DMS79 (cell line): ENCODE measurements at places on chromosomes 1 and 21.

- no peak for DNase-seq
Observed at GRCh38 chr1:180153032-180153431, 1.6 kb upstream of the QSOX1 start.

- peak; percentile 43 for DNase-seq
Observed at GRCh38 chr1:19799230-19800075, at the start of gene TMCO4. Gene TMCO4 (minus strand): TSS chr1:19799916. CDS start chr1:19780758, 19,158 bp downstream.

GRCh38 chr1:66367369-66367768 is 166.6 kb upstream of the SGIP1 start:
- no peak for DNase-seq

GRCh38 chr21:32648165-32648564 is 36.0 kb upstream of the CFAP298 start:
- no peak for DNase-seq

DNA sequence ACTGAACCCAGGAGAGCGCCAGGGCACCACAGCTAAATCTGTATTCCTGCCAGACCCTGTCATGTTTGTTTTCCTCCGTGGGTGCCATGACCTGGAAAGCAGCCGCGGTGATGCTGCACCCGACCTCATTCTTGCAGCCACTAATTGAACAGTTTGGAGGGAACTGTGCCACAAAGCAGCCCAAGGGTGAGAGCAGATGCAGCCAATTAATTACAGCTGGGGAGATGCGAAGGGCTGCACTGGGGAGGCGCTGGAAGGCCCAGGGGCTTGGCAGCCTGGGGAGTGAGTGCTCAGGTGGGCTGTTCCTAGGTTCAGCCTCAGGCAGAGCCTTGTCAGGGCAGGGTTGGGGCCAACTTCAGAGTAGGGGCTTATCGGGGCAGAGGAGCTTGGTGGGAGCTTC is 158.4 kb upstream of the CD34 start:
- DNase-seq: no peak

GRCh38 chr1:11886986-11887665 is 28.4 kb upstream of the NPPB start:
- no peak for DNase-seq

DNA sequence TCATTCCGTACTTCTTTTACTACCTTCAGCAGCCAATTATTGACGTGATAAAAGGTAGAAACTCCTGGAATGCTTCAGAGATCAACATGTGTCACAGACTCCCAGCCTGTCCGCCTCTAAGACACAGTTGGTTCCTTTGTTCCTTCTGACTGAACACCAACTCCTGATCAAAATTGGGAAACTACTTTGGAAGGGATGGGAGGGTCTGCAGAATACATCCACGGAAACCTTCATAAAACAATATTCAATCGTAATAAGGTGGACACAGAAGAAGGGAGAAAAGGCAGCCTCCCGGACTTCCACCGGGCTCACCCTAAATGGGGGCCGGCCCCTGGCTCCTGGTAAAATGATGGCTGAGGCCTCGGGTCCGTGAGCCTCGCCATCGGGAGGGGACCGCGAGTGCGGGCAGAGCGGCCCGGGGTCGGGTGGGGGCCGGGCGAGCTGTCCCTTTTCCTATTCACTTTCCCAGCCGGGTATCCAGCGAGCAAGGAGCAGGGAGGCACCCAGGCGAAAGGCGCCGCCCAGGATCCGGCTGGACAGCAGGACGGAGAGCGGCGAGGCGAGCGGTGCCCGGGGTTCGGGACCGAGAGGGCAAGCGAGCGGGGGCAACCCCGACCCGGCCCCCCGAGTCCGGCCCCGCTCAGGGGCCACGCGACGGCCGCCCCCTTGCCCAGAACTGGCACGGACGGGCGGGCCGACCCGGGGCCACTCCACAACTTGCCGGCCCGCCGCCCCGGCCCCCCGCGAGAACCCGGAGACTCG is 805 bp downstream of the NRIP1 start:
- no peak for DNase-seq

DNA sequence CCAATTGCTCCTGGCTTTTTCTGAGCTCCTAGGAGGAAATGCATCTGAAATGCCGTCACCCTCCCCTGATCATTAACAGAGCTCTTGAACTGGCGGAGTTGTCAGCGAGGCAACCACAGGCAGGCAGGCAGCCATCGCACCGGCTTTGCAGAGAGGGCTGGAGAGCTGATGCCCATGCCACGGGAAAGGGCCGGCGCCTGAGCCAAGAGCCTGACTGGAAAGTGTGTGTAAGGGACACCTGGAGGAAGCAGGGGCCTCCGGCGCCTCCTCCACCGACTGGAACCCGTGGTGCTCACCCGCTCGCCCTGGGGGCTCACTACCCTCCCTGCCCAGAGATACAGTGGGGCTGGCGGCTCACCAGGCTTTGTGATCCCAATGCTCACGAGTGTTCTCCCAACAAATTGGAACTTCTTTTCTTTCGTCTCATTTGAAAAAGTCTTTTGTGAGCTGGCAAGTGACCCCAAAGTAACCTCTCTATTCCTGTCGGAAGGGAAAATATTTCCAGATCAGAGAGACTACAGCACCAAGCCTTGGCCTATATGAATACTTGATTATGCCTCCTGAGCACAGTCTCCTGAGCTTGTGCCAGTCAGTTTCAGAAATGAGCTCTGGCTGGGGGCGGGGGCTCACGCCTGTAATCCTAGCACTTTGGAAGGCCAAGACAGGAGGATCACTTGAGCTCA is 97.7 kb upstream of the SLC25A33 start:
- peak; percentile 70 for DNase-seq

DNA sequence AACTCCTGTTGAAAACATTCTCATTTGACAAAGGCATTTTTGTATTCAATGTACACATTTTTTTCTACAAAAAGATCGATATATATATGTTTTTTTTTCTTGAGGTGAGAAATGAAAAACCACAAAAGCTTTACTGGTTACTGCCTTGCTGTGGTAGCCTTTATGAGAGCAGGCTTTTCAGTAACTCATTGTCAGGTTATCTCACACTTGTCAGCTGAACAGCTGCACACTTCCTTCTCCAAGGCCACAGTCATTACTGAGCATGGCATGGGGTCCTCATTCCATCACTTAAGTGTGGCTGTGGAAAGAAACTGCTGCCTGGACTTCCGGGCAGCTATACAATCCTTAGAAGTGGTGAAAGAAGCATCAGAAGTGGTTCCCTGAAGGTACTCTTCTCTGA is 169.3 kb upstream of the ZP4 start:
- DNase-seq: no peak

GRCh38 chr1:217272385-217272784 is 358.5 kb downstream of the GPATCH2 start:
- DNase-seq: no peak

- no peak for DNase-seq
Observed at GRCh38 chr1:243827206-243827605, 22.8 kb downstream of the AKT3 start.

DNA sequence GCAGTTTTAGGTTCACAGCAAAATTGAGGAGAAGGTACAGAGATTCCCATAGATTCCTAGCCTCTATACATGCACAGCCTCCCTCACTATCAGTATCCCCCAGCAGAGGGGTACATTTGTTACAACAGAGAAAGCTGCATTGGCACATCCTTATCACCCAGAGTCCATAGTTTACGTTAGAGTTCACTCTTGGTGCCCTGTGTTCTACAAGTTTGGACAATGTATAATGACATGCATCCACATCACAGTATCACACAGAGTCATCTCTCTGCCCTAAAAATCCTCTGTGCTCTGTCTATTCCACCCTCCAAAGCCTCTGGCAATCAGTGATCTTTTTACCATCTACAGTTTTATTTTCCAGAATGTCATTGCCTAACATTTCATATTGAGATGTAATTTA is 22.3 kb upstream of the RGS16 start:
- no peak for DNase-seq

GRCh38 chr1:103460511-103460910 is 65.0 kb upstream of the RNPC3 start:
- DNase-seq: no peak

GRCh38 chr1:44110916-44111315 is 7.7 kb upstream of the KLF17 start:
- DNase-seq: no peak

- DNase-seq: no peak
Observed at GRCh38 chr1:224114787-224115175, 870 bp downstream of the FBXO28 start.

- no peak for DNase-seq
Observed at GRCh38 chr1:94111879-94112278, 9.1 kb downstream of the ABCA4 start.

DNA sequence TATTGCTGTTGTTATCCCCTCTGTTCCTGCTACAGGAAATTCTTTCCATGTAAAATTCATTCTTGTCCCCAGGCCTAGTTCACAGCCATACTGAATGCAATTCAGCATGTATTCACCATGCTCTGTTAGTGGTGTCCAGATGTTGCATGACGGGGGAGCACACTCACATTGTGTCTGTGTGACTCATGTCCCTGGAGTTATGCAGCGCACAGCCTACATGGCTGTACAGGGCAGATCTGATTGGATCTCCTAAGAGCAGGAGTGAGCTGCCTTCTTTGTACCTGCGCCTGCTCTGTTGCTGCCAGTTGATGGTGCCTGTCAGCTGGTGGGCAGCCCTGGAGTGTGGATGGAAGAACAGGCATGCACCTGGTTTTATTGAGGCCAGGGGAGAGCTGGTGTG is 17.6 kb downstream of the HTR6 start:
- DNase-seq: no peak

DNA sequence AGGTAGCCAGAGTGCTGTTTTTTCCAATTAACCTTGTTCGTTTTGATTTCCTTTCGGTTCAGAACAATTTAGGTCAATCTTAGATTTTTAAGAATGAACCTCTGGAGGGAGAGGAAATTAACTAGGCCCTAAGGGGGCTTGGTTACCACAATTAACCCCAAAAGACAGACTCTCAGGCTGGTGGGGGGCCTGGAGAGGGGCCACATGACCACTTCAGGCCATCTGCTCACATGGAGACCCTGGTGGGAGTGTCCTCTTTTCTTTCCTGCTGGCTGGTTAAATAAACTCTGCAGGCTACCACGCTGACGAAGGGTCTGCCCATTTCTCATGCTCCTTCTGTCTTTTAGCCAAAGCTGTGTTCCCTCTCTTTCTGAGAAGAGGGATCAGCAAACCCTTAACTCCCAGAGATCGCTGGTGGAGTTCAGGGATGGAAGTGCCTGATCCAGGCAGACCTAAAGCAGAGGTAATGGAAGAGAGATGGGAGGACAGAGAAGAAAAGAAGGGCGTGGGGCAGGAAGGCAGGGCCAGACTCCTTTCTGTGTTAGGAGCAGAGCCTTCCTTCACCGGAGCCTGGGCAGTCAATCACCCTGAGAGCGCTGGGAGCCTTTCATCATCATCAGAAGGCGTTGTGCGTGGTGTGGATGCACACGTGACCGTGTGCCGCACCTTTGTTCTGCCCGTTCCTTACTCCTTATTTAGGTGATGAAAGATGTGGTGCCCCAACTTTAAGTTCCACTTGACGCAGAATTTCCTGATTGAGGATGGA is 58.5 kb downstream of the KIF26B start:
- no peak for DNase-seq
